ENCODE measurements at places on chromosomes 5 and 9. TPM values are rescaled to one million over a fixed set of nuclear protein-coding genes. Genes with fewer than 3 reads are reported as not detected.

Gene SV2C
- not detected for total RNA-seq

Gene F2R
- total RNA-seq, result 40.6 TPM

Gene SPARC
- 17.8 TPM for total RNA-seq

Gene CAMK4
- 0.07 TPM for total RNA-seq

Gene CHD1
- total RNA-seq, result 21.3 TPM

Gene SLC34A3
- 0.15 TPM for total RNA-seq

Gene PCDHGA11
- not detected for total RNA-seq

Gene CPLANE1
- total RNA-seq, result 4.1 TPM

Gene TMEM215
- total RNA-seq, result 0.02 TPM

Gene ENHO
- total RNA-seq, result 2.3 TPM

Gene SPATA6L
- total RNA-seq, result 1.6 TPM

Gene TIMD4
- 0.85 TPM for total RNA-seq

Gene PTGER4
- total RNA-seq, result 7.5 TPM

Gene SLC22A4
- 6.0 TPM for total RNA-seq

Gene BHMT
- total RNA-seq, result not detected

Gene AMBP
- 7.1 TPM for total RNA-seq

Gene SPOCK1
- total RNA-seq, result 15.8 TPM

Gene PCDHA5
- total RNA-seq, result 0.70 TPM

Gene TPD52L3
- total RNA-seq, result not detected

Gene CHSY3
- 0.07 TPM for total RNA-seq

Gene SPACA9
- total RNA-seq, result 5.9 TPM

Gene FOXI1
- not detected for total RNA-seq

Gene ISOC1
- 15.8 TPM for total RNA-seq

Gene LCN1
- 0.26 TPM for total RNA-seq

Gene PTGDS
- 1.4 TPM for total RNA-seq

Gene IQGAP2
- 2.0 TPM for total RNA-seq

Gene RMND5B
- total RNA-seq, result 23.6 TPM

Gene TMEM174
- not detected for total RNA-seq

Gene CERT1
- total RNA-seq, result 18.6 TPM

Gene ACTBL2
- not detected for total RNA-seq

Gene IFNK
- not detected for total RNA-seq

Gene PAEP
- 0.25 TPM for total RNA-seq

Gene PCDHB6
- 1.1 TPM for total RNA-seq

Gene SKP1
- 785 TPM for total RNA-seq

Gene ROPN1L
- total RNA-seq, result 2.3 TPM

Gene TTC39B
- 1.2 TPM for total RNA-seq

Gene WWC1
- total RNA-seq, result 70.4 TPM

Gene OCLN
- total RNA-seq, result 9.0 TPM

Gene BARHL1
- total RNA-seq, result 0.03 TPM

Gene CD14
- 3.7 TPM for total RNA-seq

Gene PCDHB9
- total RNA-seq, result 0.09 TPM

Gene ARHGEF37
- 2.4 TPM for total RNA-seq

Gene SH3RF2
- 2.4 TPM for total RNA-seq

Gene SOX30
- total RNA-seq, result not detected

Gene PHF2
- 16.0 TPM for total RNA-seq

Gene ORM2
- not detected for total RNA-seq

Gene ADAMTS2
- total RNA-seq, result 0.03 TPM

Gene AGGF1
- 12.9 TPM for total RNA-seq

Gene CCL27
- 0.33 TPM for total RNA-seq

Gene DMRT3
- not detected for total RNA-seq

Gene ANKRD18A
- 9.9 TPM for total RNA-seq

Gene HACD4
- total RNA-seq, result 1.0 TPM

Gene CDH18
- total RNA-seq, result not detected

Gene GTF2H2
- total RNA-seq, result 9.1 TPM

Gene GPR21
- total RNA-seq, result not detected

All from A549 treated with AZD2906 at 1 μM for 4 hours (cell line).